Muscle of arm (tissue), 14 donors: ENCODE measurements at places on chromosomes 3 and 15.

DNA sequence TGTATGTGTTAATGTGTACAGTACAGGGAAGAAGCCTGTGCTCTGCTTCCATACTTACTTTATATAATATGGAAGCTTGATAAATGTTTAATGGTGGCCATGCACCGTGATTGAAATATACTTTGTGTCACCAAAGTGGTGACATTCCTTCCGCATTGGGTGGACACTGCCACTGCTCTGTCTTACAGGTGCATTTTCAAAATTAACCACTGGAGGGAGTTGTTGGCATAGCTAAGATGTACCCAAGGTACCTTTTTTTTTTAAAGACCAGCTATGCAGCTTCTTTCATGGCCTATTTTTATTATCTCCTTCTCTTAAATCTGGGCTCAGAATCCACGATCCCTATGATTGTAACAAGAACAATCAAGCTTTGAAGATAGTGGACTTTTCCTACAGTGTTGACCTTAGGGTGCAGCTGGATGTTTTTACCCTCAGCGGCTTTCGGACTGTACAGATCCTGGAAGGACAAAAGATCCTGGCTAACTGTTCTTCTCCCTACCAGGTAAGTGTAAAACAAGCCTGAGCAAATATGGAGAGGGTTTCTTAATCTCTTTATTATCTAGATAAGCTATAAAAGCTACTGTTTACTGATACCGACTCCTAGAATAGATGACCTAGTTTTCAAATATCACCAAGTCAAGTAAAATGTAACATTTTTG is 21.6 kb upstream of the PAK6 start:
- peak; percentile 79 for DNase-seq

GRCh38 chr3:66198437-66199088 is 22.2 kb upstream of the SLC25A26 start:
- DNase-seq, result no peak

DNA sequence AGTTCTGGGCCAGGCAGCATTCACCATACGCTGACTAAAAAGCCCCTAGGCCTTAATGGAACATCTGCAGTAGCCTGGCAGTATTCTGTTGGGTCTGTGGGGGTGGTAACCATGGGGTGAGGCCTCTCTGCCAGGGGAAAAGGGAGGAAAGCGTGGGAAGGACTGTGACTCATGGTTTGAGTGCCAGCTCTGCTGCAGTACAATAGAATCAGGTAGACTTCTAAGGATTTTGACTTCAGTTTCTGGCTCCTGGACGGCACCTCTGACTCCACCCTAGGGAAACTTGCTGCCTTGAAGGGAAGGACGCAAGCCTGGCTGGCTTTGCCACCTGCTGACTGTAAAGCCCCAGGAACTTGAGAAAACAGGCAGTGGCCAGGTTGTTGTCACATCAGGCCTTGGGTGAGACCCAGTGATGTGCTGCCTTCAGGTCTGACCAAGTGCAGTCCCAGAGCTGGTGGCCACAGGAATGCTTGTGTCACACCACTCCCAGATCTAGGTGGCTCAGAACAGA is 148.6 kb downstream of the SUCNR1 start:
- DNase-seq, result no peak

DNA sequence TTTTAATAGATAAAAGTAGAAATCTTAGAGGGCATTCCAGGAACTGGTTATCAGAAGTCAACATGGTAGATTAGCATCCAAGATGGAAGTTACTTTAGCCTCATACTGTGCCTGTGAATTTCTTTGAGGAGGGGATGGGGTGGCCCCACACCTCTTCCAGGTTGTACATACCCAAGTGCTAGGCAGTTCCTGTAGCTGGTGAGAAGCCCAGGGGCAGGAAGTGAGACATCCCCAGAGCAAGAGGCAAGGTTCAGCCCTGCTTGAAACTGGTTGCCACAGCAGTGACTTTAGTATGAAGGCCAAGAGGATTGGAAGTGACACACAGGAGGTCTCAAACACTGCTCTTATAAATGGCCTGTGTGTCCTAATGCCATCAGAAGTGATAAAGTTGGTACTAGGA is 11.9 kb downstream of the GTPBP8 start:
- DNase-seq, result no peak

DNA sequence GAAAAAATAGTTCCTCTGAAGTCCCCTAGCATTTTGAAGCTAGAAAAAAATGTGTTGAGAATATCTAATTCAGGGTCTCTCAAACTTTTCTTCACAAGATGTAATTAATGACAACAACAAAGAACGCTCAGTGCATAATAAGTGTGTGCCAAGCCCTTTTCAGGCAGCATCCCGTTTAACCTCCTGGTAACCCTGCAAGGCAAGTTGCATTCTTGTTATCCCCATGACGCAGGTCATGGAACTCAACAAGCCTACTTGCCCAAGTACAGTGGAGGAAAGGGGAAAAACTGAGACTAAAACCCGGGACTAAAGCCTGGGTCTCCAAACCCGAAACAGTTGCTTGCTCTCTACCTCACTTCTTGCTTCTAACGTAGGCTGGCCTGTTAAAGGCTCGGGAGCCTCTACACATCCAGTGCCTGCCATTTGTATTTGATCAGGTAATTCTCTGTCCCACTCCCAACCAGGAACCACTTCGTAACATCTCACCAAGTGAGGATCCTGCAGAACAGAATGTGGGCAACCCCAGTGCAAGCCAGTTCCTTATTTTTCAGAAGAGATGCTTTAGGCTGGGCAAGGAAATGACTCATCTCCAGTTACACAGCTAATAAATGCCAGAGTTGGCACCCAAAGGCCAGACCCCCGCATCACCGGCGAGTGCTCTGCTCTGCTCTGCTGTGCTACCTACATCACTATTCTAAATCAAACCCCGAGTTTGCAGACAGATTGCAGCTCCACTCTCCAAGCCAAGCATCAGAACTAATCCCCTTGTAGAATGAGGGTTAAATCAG is 28.3 kb downstream of the LMCD1 start:
- no peak for DNase-seq

- DNase-seq, result no peak
These were observed 26.0 kb downstream of the POC1A start for GRCh38 chr3:52128118-52128683.

DNA sequence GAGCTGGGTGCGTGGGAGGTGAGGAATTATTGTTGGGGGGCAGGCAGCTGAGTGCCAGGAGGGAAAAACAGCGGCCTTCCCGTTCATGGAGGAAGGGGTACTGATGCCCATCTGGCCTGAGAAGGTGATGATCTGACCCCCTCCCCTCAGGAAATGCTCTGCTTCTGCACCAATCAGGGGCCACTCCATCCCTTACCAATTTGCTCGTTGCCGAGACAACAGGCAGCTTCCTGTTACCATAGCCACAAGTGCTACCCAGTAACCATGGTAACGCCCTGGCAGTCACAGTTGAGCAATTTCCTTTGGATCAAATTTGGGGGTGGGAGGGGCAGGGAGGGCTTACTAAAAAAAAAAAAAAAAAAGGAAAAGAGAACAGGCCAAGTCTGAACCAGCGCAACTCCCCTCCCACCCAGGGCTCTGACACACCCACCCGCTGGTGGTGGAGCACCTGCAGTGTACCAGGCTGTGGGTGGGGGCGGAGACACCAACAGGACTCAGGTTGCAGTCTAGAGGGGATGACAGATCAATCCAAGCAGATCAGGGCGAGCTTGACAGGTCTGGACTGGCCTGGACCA is 13.7 kb downstream of the CELF6 start:
- DNase-seq, result no peak

DNA sequence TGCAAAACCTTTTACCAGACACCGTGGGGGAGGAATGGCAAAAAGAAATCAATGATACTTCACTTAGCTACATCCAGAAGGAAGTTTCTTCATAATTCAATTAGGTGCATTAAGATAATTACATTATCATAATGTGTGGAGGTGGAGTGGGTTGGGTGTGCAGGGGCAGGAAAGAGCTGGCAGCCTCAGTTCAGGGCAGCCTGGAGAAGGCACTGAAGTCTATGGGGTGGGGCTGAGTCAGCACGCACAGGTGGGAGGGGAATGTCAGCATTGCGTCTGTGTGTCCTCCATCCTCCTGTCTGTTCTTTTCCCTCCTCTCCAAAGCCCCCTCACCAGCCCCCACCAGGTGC is 278.8 kb downstream of the GABRG3 start:
- no peak for DNase-seq

DNA sequence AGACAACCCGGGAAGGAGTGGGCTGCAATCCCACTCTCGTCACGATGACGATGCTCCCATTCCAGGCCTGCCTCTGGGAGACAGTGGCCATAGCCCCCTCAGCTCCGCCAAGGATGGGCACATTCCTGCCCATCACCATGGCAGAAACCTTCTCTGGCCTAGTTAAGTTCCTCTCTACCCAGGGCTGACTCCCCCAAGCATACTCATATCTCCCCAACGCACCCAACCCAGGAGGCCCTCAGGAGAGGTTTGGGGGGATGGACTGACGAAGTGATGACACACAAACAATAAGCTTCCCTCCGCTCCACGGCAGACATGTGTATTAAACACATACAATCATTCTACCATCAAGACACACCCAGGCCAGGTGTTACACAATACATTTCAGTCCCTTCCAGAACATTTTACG is 60.1 kb downstream of the VGLL4 start:
- no peak for DNase-seq

GRCh38 chr3:165983284-165983683 is 146.1 kb upstream of the BCHE start:
- DNase-seq, result no peak

GRCh38 chr3:60217156-60217911 is 1033.9 kb downstream of the FHIT start:
- no peak for DNase-seq
